ENCODE measurements at places on chromosomes 7 and 10.
A peak's percentile ranks its signal among the peaks of the same experiment; 100 is the strongest.

DNA sequence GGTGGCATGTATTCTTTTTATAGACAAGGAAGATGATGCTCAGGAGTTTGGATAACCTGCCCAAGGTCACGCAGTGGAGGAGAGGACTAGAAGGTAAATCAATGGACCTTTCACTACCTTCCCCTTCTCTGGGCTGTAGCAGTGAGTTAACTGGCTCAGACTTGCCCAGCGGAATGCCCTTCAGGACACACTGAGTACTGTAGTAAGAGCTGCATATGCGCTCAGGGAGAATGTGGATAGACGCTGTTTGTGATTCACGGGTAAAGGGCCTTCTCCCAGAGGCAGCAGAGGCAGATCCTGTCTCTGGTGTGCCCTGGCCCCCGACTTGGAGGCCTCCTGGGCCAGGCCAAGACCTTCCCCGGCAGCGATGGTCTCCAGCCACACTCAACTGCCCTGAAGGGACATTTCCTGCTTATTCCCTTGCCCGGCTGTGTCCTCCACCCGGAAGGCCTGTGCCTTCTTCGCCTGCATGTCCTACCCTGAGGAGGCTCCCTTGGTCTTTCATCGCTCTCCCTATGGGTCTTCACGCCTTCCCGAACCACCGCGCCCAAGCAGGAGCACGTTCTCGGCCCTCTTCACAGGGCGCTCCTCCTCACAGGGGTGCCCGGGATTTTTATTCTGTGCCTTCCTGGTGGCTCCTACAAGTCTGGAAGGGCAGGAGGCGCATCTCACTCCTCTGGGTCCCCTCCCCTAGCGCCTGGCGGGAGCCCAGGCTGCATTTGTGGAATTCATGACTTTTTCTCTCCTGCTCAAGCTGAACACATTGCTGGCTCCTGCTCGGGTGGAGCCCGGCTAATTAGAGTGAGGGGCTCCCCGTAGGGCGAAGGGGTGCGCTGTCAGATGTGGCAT is 1.8 kb upstream of the IKZF1 start:
- DNase-seq = no peak
- H3K4me3 ChIP-seq = no peak overlapping the region
- H3K27me3 ChIP-seq = peaks cover 57% of the 10 kb centered on the region
- H3K27ac ChIP-seq = no peak overlapping the region
- H3K36me3 ChIP-seq = no peaks in the 10 kb centered on the region
- H3K4me1 ChIP-seq = no peaks in the 10 kb centered on the region

DNA sequence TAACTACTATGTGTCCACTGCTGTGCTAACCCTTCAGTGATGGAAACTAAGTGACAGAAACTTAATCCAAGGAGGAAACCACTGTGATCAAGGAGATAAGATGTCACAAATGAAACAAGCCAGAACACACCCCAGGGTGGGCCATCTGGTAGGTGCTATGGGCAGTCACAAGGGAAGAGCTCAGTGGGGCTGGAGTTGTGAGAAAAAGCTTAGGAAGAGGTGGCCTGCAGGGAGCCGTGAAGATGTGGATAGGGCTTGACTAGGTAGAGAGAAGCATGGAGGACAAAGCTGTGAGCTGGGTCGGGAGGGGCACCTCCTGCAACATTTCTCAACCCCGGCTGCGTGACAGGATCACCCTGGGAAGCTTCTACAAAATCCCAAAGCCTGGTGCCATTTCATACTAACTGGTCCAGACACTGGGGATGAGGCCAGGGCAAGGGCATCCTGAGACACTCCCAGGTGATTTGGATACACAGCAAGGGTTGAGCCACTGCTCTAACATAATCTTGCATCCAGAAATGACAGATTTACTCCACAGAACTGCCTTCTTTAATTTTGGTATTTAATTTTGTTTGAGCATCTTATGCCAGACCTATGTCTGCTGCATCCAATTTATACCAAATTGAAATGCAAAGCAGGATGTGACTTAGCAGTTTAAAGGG is 69.3 kb downstream of the OSBPL3 start:
- no peak for DNase-seq
- no peaks in the 10 kb centered on the region for H3K36me3 ChIP-seq
- peaks cover 37% of the 10 kb centered on the region for H3K4me1 ChIP-seq
- no peak overlapping the region for H3K4me3 ChIP-seq
- H3K27ac ChIP-seq = no peak overlapping the region

- no peak overlapping the region for H3K27ac ChIP-seq
- DNase-seq = no peak
- no peaks in the 10 kb centered on the region for H3K27me3 ChIP-seq
- peaks cover 9% of the 10 kb centered on the region for H3K4me1 ChIP-seq
- no peaks in the 10 kb centered on the region for H3K36me3 ChIP-seq
- H3K4me3 ChIP-seq = no peak overlapping the region
Observed at GRCh38 chr10:74787457-74787856, 38.9 kb upstream of the KAT6B start.

GRCh38 chr10:11178606-11179515 is 161.2 kb downstream of the CELF2 start:
- no peak overlapping the region for H3K27ac ChIP-seq
- H3K36me3 ChIP-seq = no peaks in the 10 kb centered on the region
- H3K4me1 ChIP-seq = no peaks in the 10 kb centered on the region
- H3K4me3 ChIP-seq = no peak overlapping the region

DNA sequence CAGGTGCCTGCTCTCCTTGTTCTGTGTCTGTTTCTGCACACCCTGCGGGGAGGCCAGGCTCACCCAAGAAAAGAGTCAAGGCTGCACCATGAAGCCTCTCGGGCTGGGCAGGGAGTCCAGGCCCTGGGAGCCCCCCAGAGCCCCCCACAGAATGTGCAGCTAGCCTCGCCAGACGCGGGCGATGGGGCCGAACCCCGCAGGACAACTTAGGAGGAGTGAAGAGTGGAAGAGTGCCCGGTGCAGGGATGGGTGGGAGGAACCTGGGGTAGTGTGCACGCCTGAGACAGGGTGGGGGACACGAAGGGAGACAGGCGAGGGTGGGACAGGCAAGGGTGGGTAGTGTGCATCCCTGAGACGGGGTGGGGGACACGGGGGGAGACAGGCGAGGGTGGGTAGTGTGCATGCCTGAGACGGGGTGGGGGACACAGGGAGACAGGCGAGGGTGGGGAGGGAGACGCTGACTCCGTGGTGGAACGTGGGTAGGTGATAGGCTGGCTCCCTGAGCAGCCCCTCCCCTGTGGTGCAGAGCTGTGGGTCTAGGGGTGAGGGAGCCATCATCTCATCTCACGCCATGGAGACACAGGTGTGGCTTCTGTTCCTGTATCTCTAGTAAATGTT is 615.4 kb downstream of the DNAJB6 start:
- DNase-seq = no peak
- H3K27ac ChIP-seq = no peak overlapping the region
- H3K4me3 ChIP-seq = no peak overlapping the region
- H3K27me3 ChIP-seq = no peaks in the 10 kb centered on the region
- H3K36me3 ChIP-seq = no peaks in the 10 kb centered on the region

- no peaks in the 10 kb centered on the region for H3K27me3 ChIP-seq
- no peak overlapping the region for H3K27ac ChIP-seq
- no peaks in the 10 kb centered on the region for H3K4me1 ChIP-seq
Observed at GRCh38 chr7:886626-887487, 10.5 kb downstream of the GET4 start.

- H3K4me3 ChIP-seq = peak overlapping the region; percentile 31
- peaks cover 30% of the 10 kb centered on the region for H3K4me1 ChIP-seq
- H3K27me3 ChIP-seq = no peaks in the 10 kb centered on the region
Observed at GRCh38 chr10:132519382-132520176, 18.0 kb upstream of the INPP5A start.

DNA sequence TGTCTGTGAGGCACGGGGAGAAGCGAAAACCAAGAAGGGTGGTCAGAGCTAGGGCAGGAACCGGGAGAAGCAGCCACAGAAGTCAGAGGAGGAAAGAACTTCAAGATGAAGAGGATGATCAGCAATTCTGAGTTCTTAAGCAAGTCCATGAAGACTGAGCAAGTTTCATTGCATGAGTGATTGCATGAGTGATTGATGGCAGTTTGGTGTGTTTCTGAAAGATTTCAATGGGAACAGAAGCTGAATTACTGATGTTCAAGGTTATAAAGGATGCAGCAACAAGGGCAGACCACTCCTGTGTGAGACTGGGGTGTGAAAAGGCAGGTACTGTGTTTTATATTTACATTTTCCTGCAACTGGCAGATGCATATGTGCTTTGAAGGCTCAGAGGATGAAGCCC is 35.4 kb downstream of the CCNY start:
- peak overlapping the region; percentile 76 for H3K27ac ChIP-seq
- peaks cover 31% of the 10 kb centered on the region for H3K4me1 ChIP-seq
- no peaks in the 10 kb centered on the region for H3K27me3 ChIP-seq
- H3K4me3 ChIP-seq = peak overlapping the region; percentile 8
- H3K36me3 ChIP-seq = no peaks in the 10 kb centered on the region

DNA sequence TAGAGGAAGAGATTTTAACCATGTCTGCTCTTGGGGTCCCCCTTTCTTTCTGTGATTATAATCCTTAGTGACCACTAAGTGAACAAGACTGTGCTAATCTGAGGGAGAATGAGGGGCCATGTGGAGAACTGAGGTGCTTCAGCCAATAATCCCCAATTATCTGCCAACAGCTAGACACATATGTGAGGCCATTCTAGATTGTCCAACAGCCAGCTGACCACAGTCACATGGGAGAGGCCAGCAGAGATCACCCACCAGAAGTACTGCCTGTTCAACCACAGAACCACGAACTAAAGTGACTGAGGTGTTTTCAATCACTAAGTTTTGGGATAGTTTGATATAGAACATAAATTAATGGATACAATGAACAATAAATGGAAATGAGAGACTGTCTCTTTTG is 74.3 kb downstream of the SEMA3E start:
- H3K4me3 ChIP-seq = no peak overlapping the region
- H3K27me3 ChIP-seq = no peaks in the 10 kb centered on the region
- H3K27ac ChIP-seq = no peak overlapping the region
- no peaks in the 10 kb centered on the region for H3K36me3 ChIP-seq
- peaks cover 5% of the 10 kb centered on the region for H3K4me1 ChIP-seq

DNA sequence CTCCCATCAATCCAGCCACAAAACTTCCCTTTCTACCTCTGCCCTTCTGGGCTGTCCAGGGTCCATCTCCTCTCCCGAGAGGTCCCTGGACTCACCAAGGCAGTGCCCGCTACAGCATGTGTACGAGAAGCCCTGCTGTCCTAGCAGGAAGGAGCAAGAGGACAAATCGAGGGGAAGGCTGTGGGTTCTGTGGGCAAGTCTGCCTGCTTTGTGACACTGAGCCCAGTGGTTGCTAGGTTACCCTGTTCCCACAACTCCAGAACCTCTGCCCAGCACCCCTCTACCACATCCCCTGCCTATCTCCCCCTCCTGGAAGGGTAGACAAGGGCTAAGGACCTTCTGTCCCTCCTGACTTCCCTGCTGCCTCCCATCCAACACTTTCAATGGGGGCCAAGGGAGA is at the start of gene TBATA:
Gene TBATA, minus strand, starts transcription at position 188 of the 400 bp plus-strand sequence. CDS start 1,998 bp downstream, outside the sequence.
- no peak for DNase-seq
- 0 out of 2 replicates have a peak, but pooled peaks cover 3% of the 10 kb centered on the region for H3K27me3 ChIP-seq
- H3K4me3 ChIP-seq = no peak within 1 kb of the TSS
- H3K36me3 ChIP-seq = no peaks in the 10 kb centered on the region
- H3K27ac ChIP-seq = no peak within 1 kb of the TSS

DNA sequence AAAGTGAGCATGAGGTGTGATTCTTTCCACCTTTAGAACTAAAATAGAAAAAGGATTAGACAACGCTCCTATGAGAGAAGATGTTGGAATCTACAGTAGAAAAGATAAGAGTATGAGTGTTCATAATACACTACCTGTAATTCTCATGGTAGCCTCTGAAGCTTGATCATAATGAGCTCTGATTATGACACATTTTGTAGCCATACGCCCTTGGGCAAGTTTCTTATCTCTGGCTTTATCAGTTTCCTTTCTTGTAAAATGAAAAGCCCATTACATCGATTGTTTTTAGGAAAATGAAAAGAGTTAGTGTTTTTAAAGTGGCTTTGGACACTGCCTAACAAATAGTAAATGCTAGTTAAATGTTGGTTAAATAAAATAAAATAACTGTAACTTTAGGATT is 22.4 kb upstream of the PRSS58 start:
- no peaks in the 10 kb centered on the region for H3K36me3 ChIP-seq
- H3K27ac ChIP-seq = no peak overlapping the region
- H3K4me3 ChIP-seq = no peak overlapping the region

DNA sequence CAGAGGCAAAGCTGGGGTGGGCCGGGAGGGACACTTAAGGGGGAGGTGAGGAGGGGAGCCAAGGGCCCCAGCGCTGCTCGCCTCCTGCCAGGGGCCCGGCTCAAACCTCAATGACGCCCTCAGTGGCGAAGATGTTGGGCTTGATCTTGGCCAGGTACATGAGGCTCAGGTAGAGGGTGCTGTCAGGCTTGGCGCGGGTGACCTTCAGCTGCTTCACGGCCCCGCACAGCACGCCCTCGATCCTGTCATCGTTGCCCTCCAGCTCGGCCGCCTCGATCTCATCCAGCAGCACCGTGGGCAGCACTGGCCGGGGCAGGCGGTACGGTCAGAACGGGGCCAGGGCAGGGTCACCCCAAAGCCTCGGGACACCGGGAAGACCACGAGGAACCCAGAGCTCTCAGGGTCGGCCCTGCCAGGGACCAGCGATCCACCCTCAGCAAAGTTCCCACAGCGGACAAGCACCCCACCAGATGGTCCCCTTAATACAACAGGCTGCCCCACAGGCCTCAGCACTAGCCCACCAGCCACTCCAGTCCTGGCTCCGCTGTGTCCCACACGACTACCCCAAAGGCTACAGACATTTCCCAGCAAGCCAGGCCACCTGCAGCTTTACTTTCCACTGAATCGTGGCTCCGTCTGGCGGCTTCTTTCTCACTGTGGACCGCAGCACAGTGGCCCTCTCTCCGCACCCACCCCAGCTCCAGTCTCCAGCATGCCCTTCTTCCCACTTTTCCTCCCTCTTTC is 4.0 kb downstream of the INTS1 start:
- no peak overlapping the region for H3K27ac ChIP-seq
- H3K36me3 ChIP-seq = peaks cover 12% of the 10 kb centered on the region
- no peaks in the 10 kb centered on the region for H3K27me3 ChIP-seq

DNA sequence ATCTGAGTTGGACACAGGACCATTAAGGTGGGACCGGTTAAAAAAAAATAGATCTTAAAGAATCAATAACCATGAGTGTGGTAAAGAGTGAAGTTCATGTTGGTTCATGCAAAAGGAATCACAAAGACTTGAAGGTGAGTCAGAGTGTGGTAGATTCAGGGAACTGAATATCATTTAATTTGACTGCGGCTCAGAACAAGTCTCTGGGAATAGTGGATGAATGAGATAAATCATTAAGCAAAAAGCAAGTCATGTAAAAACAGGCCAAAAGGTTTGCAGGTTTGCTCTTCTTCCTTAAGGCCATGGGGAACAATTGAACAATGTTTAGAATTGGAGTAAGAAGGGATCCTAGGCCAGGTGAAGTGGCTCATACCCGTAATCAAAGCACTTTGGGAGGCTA is 385.8 kb downstream of the ETV1 start:
- H3K4me3 ChIP-seq = no peak overlapping the region
- H3K27me3 ChIP-seq = no peaks in the 10 kb centered on the region
- no peaks in the 10 kb centered on the region for H3K4me1 ChIP-seq
- no peak overlapping the region for H3K27ac ChIP-seq

DNA sequence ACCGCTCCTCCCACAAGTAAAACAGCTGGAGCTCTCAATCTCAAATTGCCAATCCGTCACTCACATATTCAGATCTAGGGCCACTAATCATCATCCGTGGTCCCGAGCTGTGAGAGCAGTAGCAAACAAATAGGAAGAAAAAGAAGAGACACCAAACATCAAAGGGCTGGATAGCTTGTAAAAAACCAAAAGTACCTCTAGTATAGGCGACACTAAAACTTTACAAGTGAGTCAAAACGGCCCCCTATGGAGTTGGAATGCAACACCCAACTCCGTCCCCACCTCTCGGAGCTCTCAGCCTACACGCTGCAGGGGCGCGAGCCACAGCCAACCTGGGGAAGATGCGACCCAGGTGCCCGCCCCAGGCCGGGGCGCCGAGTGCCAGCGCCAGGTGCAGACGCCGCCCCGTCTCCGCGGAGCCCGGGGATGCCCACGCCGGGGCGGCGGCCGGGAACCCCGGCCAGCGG is 581 bp downstream of the FAM3C start:
- no peaks in the 10 kb centered on the region for H3K27me3 ChIP-seq
- peak overlapping the region; percentile 80 for H3K4me3 ChIP-seq
- DNase-seq = peak; percentile 47
- peak overlapping the region; percentile 60 for H3K27ac ChIP-seq
- peaks cover 7% of the 10 kb centered on the region for H3K36me3 ChIP-seq

All from PC-3 (cell line).